ENCODE measurements at places on chromosomes 2 and 18. TPM values are rescaled to one million over a fixed set of nuclear protein-coding genes. Genes with fewer than 3 reads are reported as not detected.

SCN1A gene
- total RNA-seq: not detected

CDKL4 gene
- total RNA-seq: 1.1 TPM

CXCR4 gene
- total RNA-seq: 2.5 TPM

HOXD9 gene
- total RNA-seq: 0.33 TPM

GRCh38 chr18:21123290-21123926 lies 11.8 kb upstream of the ROCK1 start:
- no peak for DNase-seq

DNA sequence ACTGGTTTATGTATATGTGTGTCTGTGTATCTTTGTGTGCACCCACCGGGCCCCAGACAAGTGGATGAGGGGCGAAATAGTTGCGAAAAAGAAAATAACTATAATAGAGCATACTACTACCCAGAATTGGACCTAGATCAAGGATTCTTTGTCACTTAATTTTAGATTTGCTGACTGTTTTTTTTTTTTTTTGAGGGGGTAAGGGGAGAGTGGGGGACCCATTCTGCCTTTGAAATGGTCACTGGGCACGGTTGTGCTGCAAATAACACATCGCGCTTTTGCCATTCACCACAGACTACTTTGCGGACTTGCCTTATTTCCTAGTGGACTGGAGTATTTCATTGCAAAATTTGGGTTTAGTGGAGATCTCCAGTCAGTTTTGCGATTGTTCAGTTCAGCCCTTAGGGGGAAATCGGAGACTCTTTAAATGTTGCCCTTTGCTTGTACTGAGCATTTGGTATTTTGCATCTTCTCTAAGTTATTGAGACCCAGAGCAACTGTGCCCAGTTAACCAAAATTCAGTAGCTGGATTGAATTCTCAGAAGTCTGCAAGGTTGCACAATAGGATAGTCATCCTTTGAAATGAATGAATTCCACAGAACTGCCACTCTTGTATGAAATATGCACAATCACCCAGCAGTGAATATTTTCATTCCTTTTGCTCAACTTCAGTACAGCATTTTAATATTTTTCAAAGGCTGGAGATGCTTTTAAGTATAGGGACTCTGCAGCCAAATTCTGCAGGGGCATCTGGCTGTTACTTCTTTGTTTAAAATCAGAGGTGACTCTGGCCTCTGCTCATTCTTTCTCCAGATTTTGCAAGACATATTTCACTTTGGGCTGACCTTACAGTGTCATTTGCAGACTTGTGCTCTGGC lies 2.9 kb downstream of the TRIB2 start:
- no peak for DNase-seq

DNA sequence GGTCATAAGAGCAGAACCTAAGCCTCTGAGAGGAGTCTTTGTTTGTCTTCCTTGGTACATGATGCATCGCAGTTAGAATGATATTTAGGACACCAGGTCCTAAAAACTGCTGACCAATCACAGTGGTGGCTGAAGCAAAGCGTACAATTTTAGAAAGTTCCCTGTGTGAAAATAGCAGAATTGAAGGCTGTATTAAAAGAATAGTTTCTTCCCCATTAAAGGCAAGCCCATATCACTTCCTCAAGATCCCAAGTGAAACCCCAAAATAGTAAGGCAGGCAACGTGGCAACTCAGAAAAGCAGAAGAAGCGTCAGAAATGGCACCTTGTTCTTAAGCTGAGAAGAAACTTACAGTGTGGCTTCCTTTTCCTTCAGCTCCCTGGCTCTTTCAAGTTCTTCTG lies 154.8 kb upstream of the PGAP1 start:
- no peak for DNase-seq

GRCh38 chr2:75751824-75752468 lies 41.2 kb upstream of the GCFC2 start:
- no peak for DNase-seq

DNA sequence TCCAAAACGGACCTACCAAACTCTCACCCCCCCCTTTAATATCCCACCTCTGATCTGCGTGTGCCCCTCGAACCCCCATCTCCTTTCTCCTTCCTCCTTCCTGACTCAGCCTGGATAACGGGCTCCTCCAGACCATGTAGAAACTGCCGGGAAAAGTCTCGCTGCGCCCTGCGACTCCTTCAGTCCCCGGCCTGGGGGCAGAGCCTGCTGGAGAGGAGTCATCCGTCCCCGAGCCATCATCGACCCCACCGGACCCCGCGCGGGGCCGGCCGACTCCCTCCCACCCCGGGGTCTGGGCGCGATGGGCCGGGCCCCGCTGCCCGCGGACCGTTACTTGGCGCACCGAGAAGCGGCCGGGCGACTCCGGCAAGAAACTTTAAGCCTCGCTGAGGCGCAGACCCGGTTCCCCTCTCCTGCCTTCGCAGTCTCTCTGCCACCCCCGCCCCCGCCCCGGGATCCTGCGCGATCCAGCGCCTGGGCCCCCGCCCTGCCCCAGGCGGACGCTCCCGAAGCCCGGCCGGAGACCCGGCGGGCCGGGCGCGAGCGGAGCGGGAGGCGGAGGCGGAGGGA lies 3.4 kb downstream of the ZEB2 start:
- DNase-seq: no peak

DNA sequence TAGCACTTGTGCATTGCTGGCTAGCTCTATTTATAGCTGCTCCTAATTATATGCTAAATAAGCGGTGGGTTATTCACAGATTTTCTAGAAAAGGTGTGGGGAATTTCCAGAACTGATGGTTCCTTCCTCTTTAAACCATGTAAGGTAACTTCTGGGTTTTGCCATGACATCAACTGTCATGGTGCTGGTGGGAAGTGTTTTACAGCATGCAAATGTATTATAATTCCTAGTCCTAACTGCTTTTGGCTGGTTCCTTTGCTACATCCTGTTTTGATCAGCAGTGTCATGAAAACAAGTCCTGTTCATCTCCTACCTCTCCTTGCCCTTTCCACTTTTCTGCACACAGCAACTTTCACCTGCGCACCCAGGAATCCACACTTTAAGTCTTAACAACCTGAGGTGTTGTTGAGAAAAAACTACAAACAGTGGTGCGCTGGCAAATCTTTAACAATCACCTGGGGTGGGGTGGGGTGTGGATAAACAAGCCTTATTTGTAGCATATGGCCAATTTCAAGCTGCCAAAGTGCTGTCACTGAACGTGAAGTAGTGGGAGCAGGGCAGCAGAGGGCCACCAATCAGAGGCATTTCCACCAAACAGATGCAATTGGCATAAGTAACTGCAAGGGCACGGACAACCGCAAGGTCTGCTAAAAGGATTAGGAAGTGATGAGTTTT lies 33.4 kb upstream of the SKOR2 start:
- no peak for DNase-seq

- DNase-seq: no peak
Measured at GRCh38 chr2:5741242-5741641, 49.1 kb downstream of the SOX11 start.

- DNase-seq: no peak
Measured at GRCh38 chr2:235348329-235348728, 145.5 kb upstream of the AGAP1 start.

All from gastrocnemius medialis (tissue), 4 donors.